Uterine smooth muscle cell (primary cell): ENCODE measurements at places on chromosomes 3 and 15. TPM values are rescaled to one million over a fixed set of nuclear protein-coding genes. Genes with fewer than 3 reads are reported as not detected.

CHRD gene
- total RNA-seq: 7.4 and 9.3 TPM in 2 replicates

ACAD11 gene
- total RNA-seq: 54.6 and 68.4 TPM in 2 replicates

GOLGA6L7 gene
- total RNA-seq: not detected in 2 replicates

TM4SF18 gene
- 0.22 and 0.37 TPM in 2 replicates for total RNA-seq
